ENCODE measurements at places on chromosomes 3 and 15.

- peak; percentile 19 for DNase-seq
Measured at GRCh38 chr15:73265536-73266153, 103.1 kb downstream of the HCN4 start.

GRCh38 chr3:128486681-128487537, 6.1 kb downstream of the GATA2 start:
- DNase-seq = no peak

DNA sequence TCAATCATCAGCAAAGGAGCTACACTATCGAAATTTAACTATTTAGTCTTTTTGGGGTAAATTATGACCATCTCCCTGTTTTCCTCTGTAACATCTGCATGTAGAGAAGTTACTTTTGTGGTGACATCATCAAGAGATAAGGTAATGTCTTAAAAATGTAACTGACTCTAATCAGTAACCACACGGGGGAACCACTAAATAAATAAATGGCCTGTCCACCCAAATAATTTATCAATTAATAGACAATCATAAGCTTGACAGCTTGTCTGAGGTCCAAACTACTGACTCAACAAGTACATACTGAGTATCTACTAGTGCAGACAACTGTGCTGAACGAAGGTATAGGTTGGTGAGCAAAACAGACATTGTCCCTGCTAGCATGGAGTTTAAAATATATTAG, 219.3 kb downstream of the SLC9A9 start:
- no peak for DNase-seq

DNA sequence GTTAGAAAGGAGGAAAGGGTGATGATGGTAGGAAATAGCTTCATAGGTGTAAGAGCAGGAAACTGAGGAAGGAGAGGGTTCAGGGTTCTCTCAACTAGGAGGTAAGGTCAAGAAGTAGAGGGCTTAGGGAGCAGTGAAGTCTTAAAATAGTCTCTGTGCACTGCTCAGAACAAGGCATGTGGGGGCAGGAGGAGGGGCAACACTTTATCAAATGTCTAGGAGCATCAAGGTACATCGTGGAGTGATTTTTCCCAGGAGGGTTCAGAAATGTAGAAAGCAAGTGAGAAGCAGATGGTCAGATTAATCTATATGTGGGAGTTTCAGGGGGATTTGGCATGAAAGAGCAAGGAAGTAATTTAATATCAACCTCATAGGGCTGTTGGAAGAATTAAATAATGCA, 58.8 kb downstream of the TNIK start:
- no peak for DNase-seq

DNA sequence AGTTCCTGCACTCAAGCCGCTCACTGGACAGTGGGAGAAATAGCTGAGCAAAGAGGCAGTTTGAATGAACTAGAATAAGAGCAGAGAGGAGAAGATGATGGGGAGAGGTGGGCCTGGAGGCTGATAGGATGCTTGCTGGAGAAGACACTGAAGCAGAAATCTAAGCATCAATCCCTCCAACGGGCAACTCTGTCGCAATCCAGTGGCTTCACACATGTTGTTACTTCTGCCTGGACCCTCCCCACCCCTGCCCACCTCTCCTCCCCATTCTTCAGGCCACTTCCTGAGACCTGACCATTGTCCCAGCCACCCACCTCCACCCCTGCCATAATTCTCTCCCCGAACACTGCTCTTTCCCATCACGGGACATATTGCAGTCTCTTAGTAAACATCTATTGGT, 76.0 kb downstream of the SRGAP3 start:
- DNase-seq = no peak

Data from activated T-cell treated with anti-CD3 and anti-CD28 coated beads for 24 hours (primary cell).